ENCODE measurements at places on chromosomes 7 and 10. TPM values are rescaled to one million over a fixed set of nuclear protein-coding genes. Genes with fewer than 3 reads are reported as not detected.

- H3K27me3 ChIP-seq: no peaks in the 10 kb centered on the region
- DNase-seq: no peak
- H3K4me1 ChIP-seq: no peaks in the 10 kb centered on the region
- no peak overlapping the region for H3K4me3 ChIP-seq
- H3K27ac ChIP-seq: no peak overlapping the region
- H3K36me3 ChIP-seq: no peaks in the 10 kb centered on the region
These were observed 1.3 kb upstream of the SCART1 start for GRCh38 chr10:133452453-133452852.

DNA sequence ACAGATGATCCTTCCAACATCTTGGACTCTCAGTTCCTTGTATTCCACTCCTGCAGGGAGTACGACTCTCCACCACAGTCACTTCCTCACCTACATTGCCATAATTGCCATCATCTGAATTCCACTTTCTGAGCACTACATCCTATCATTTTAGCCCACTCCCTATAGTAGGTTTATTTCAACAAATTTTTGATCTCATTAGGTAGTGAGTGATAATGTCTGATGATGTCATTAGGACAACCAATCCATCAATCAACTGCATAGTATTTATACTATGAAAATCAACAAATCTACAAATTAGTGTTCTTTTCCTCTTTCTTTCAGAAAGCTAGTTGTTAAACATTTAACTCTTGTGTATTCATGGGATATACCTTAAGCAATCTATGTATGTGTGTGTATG, 13.7 kb upstream of the TRA2A start:
- H3K36me3 ChIP-seq: no peaks in the 10 kb centered on the region
- no peak for DNase-seq
- H3K4me1 ChIP-seq: peaks cover 8% of the 10 kb centered on the region
- no peak overlapping the region for H3K4me3 ChIP-seq

- H3K4me3 ChIP-seq: no peak overlapping the region
- DNase-seq: no peak
- H3K27ac ChIP-seq: no peak overlapping the region
- no peaks in the 10 kb centered on the region for H3K4me1 ChIP-seq
- peaks cover 35% of the 10 kb centered on the region for H3K36me3 ChIP-seq
These were observed 38.6 kb downstream of the MPLKIP start for GRCh38 chr7:40095695-40096327.

DNA sequence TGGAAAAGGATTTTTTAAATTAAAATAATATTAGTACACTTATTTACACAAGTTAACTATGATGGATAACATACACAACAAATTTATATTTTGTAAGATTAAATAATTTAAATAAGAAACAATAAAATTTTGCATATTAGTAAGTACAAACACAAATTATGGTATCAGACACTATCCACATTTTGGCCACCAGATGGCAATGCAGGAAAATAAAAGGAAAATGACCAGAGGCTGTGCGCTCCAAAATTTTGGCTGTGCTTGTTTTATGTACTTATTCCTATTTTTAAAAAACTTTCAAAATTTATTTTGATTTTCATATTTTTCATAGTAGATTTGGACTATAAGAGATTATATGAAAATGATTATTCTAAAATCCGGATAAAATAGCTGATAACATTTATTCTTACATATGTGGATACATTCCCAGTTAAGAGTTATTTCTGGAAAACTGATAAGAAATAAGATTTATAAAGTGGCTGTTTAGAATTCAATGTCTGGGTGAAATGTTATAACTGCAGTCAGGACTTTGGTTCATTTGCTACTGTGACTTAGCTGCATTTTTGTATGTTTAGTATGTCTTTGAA, 274.7 kb upstream of the HGF start:
- no peak overlapping the region for H3K4me3 ChIP-seq
- H3K36me3 ChIP-seq: no peaks in the 10 kb centered on the region
- DNase-seq: no peak
- no peaks in the 10 kb centered on the region for H3K27me3 ChIP-seq

GRCh38 chr7:91784469-91784868, 96.0 kb downstream of the MTERF1 start:
- no peaks in the 10 kb centered on the region for H3K4me1 ChIP-seq
- no peak overlapping the region for H3K27ac ChIP-seq
- no peaks in the 10 kb centered on the region for H3K36me3 ChIP-seq
- no peak for DNase-seq
- no peak overlapping the region for H3K4me3 ChIP-seq

DNA sequence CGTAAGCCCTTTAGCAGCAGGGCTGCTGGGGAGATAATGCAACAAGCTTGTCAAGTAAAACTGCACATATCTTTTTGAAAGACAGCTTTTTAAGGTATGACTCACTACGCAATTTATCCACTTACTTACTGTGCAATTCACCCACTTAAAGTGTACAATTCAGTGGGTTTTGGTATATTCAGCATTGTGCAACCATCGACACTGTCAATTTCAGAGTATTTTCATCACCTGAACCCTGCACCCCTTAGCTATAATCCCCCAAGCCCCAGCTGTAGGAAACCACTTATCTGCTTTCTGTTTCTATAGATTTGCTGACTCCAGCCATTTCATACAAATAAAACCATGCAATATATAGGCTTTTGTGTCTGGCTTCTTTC, 168.0 kb downstream of the PTPN20 start:
- H3K27ac ChIP-seq: no peak overlapping the region
- peaks cover 2% of the 10 kb centered on the region for H3K27me3 ChIP-seq
- H3K4me3 ChIP-seq: no peak overlapping the region
- DNase-seq: no peak

- H3K4me1 ChIP-seq: no peaks in the 10 kb centered on the region
- DNase-seq: no peak
- no peaks in the 10 kb centered on the region for H3K27me3 ChIP-seq
- H3K36me3 ChIP-seq: no peaks in the 10 kb centered on the region
These were observed 176.4 kb upstream of the PTN start for GRCh38 chr7:137519947-137520346.

DNA sequence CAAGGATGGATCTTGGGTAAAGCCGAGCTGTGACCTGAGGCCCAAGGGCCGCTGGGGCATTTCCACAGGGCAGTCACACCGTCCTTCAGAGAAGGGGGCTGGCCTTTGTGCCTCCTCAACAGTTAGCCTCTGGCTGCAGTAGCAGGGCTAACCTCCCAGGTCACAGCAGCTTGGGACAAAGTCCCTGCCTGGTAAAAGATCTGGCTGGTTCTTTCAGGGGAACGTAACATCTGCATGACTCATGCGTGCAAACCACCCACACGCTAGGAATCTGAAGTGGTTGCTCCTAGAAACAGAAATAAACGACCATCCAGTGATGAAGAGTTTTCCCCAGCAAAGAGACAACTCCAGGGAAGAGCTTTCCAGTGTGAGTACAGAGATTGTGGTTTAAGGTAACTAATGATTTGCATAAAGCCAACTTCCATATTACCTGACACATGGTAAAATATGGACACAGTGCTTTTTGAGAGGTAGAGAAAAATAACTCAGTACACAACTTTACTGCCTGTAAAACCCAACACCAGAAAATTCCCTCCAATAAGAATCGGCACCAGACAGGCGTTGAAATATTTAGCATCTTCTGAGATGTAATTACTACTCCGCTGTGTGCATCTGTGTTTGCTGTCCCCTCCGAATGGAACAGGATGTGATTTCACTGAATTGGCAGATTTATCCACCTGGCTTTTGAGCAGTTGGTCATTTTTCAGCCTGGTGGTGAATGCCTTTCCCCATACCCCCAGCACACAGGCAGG, 84.9 kb upstream of the ADRB1 start:
- peaks cover 23% of the 10 kb centered on the region for H3K4me1 ChIP-seq
- no peaks in the 10 kb centered on the region for H3K36me3 ChIP-seq
- H3K27me3 ChIP-seq: no peaks in the 10 kb centered on the region
- H3K4me3 ChIP-seq: no peak overlapping the region
- no peak for DNase-seq

DNA sequence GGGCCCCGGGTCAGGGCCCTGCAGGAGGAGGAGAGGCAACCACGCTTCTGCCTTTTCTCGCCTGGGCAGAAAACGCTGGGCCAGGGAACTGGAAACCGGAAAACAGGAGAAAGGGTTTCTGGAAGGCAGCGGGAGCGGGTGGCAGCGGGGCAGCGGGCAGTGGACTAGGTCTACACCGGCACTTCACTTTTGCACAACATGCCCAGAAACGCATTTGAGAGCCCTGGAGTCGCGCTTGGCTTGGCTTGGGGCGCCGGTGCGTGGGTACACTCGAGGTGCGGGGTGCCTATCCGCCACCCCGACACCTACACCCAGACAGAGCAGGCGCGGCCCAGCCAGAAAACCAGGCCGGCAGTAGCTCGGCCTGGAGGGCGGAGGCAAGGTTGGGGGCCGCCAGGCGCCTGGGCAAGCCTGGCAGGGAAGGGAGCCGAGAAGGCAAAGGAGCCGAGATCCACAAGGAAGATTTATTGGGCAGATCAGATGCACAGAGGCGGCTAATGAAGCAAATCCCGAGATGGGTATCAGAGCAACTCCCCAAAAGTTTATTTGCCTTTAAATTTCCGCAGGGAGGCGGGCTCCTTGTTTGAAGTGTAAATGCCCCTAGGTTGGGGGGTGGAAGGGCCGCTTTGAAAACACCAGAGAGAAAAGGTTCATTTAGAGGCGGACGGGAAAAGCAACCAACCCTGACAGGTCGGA, 3.2 kb upstream of the PAX2 start:
- DNase-seq: peak; percentile 42
- no peak overlapping the region for H3K4me3 ChIP-seq
- peaks cover 69% of the 10 kb centered on the region for H3K4me1 ChIP-seq
- H3K27ac ChIP-seq: no peak overlapping the region
- H3K27me3 ChIP-seq: peaks cover 86% of the 10 kb centered on the region

DNA sequence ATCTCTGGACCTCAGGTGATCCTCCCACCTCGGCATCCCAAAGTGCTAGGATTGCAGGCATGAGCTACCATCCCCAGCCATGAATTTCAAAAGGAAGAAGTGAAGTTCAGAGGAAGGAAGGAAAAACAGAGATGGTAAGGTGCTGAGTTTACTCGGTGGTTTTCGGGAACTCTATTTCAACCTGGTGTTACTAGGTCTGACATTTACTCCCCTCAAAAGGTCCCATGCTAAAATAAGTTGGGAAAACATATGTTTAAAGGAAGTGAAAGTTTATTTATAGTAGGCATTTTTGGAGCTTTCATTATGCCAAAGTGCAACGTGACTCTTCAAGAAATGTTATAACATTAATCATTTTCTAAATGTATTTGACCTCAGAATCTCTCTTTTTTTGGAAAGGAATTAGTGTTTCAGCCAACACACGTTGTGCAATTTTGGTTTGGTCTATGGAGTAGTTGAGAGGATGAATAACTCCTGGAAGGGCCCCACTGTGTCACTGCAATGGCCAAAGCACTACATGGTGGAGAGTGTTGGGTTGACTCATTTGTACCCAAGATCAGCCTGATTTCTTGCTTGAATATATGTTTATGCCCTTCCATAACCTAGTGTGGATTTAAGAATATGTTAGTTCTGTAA, 114.7 kb upstream of the FAM171A1 start:
- no peak for DNase-seq
- H3K27me3 ChIP-seq: no peaks in the 10 kb centered on the region
- no peaks in the 10 kb centered on the region for H3K36me3 ChIP-seq
- no peak overlapping the region for H3K4me3 ChIP-seq
- H3K27ac ChIP-seq: no peak overlapping the region

DNA sequence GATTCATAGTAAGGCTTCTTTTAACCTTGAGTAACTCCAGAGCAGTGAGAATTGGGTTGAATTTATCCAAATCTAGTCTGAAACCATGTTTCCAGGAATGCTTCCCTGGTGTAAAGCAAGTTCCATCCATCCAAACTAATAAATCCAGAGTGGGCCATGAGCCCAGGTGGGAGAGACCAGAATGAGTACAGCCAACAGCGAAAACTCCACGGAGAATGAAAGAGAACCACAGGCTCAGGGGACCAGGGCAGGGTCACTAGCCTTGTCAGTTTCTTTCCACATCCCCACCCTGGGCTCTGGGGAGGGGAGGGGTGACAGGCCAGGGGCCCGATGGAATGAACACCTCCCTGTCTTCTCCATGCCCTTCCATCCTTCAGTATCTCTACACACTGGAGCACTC, 180.1 kb downstream of the NEURL1 start:
- no peak overlapping the region for H3K4me3 ChIP-seq
- H3K27me3 ChIP-seq: no peaks in the 10 kb centered on the region
- H3K36me3 ChIP-seq: no peaks in the 10 kb centered on the region

- no peak overlapping the region for H3K4me3 ChIP-seq
- DNase-seq: no peak
- peaks cover 26% of the 10 kb centered on the region for H3K4me1 ChIP-seq
- H3K27me3 ChIP-seq: no peaks in the 10 kb centered on the region
These were observed 25.1 kb downstream of the ZMIZ1 start for GRCh38 chr10:79093658-79094411.

GRCh38 chr10:3889961-3890522, 105.0 kb upstream of the KLF6 start:
- no peaks in the 10 kb centered on the region for H3K36me3 ChIP-seq
- DNase-seq: no peak

GRCh38 chr10:128710098-128710797, 584.0 kb upstream of the MKI67 start:
- no peak overlapping the region for H3K27ac ChIP-seq
- H3K4me3 ChIP-seq: no peak overlapping the region
- no peaks in the 10 kb centered on the region for H3K36me3 ChIP-seq
- DNase-seq: no peak
- no peaks in the 10 kb centered on the region for H3K27me3 ChIP-seq
- H3K4me1 ChIP-seq: no peaks in the 10 kb centered on the region

DNA sequence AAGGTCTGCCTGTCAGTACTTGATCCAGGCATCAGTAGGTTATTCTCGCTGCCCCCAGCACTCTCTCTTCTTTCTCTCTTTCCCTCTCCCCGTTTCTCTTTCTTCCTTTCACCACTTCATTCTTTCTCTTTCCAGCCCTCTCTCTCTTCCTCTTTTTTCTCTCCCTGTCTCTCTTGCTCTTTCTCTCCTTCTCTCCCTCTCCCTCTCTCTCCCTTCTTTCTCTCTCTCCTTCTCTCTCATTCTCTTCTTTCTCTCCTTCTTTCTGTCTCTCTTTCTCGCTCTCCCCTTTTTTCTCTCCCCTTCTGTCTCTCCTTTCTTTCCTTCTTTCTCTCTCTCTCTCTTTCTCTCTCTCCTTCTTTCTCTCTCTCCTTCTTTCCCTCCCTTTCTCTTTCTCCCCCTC, 7.5 kb upstream of the DRGX start:
- peaks cover 22% of the 10 kb centered on the region for H3K27me3 ChIP-seq
- no peak overlapping the region for H3K4me3 ChIP-seq
- H3K27ac ChIP-seq: no peak overlapping the region
- H3K4me1 ChIP-seq: peaks cover 3% of the 10 kb centered on the region
- no peak for DNase-seq
- no peaks in the 10 kb centered on the region for H3K36me3 ChIP-seq

DNA sequence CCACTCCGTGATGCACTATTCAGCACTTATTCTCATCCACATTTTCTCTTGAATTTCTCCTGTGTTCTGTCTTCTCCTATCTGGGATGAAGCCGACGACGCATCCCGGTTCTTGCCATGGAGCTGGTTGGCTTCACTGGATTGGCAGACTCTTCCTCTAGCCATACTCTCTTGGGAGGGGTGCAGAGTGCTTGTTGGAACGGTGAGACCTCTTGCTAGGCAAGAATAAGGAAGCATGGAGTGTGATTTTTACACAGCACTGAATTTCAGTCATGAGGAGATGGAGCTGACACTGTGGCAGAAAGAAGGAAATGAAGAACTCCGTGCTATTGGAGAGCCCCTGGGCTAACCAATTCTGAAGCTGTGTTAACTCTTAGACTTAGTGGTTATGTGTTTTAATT, 28.2 kb upstream of the ZNF32 start:
- H3K4me1 ChIP-seq: no peaks in the 10 kb centered on the region
- no peaks in the 10 kb centered on the region for H3K36me3 ChIP-seq
- H3K27me3 ChIP-seq: no peaks in the 10 kb centered on the region
- H3K27ac ChIP-seq: no peak overlapping the region
- H3K4me3 ChIP-seq: no peak overlapping the region
- no peak for DNase-seq

The BMPER gene
- total RNA-seq: not detected

The FAM25G gene
- not detected for total RNA-seq

The LRRD1 gene
- 0.17 TPM for total RNA-seq

The UPK3BL1 gene
- 85.4 TPM for total RNA-seq

The CFTR gene
- total RNA-seq: not detected

The ITPRID1 gene
- total RNA-seq: not detected
